Cortex of kidney (tissue), 1 donor: ENCODE measurements at places on chromosomes 7 and 10.
A peak's percentile ranks its signal among the peaks of the same experiment; 100 is the strongest.

- peak; percentile 7 for DNase-seq
Measured at GRCh38 chr10:73998929-73999691, 1.2 kb downstream of the VCL start.

DNA sequence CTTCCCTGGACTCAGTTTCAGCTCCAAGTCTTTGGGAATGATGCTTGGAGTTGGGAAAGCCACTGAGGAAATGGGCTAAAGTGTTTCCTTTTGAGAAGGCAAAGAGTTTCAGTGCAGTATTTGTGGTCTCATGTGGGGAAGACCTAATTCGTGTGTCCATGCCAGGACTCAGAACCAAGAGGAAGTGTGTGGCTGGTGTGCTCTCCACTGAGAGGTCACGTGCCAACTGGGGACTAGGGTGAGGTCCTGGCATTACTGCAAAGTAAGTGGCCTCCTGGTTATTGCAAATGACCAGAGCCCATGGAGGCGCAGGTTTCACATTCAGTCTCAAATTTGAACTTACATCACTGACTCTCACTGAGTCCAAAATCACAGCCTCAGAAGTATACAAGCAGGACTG lies 48.6 kb upstream of the ITPRID1 start:
- DNase-seq = no peak

DNA sequence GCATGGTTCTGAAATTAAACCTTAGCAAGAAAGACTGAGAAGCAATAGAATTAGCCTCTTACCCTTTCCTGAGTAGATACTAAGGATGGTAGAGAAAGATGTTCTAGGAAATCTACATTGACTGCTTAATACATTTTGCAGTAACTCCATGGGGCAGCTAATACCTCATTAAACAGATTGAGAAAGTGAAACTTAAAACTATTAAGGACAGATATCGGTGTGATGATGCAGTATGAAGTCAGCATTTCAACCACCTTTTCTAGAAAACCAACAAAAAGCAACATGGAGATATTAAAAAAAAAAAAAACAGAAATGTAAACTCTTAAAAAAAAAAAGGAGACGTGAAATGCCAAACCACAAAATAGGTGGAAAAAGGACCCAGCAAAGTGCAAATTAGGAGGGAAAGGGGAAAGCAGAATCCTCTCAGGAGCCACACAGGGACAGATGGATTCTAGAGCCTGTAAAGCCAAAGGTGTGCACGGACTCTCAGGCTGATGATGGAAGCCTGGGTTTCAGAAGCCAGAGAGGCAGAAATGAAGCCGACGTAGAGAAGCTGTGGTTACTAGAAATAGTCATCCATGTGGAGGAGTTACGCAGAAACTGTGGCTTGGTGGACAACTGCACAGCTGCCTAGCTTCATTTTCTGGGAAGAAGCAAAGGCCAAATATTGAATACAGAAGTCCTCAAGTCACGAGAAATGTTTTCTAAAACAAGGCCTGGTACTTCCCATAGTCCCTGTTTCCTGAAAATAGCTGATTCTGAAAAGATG lies 38.1 kb upstream of the GPR141 start:
- DNase-seq = no peak

- no peak for DNase-seq
Measured at GRCh38 chr7:77316219-77316978, 99.8 kb downstream of the GSAP start.

DNA sequence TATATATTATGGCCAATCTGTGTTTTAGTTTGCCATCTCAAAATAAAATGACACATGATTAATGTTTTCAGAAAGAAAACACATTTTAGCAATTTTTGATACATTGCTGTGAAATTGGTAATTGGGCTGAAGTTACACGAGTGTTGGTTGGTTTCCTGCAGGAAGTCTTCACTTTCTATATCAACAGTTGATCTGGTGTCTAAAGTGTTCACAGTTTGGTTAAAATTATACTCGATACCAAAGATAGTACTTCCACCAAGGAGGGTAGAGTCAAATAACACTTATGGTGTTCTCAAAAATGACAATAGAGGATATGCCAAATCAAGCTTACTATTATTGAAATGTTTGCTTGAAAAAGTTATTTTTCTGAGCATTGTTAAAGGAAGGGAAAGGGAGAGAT lies 120.3 kb upstream of the GLCCI1 start:
- no peak for DNase-seq

DNA sequence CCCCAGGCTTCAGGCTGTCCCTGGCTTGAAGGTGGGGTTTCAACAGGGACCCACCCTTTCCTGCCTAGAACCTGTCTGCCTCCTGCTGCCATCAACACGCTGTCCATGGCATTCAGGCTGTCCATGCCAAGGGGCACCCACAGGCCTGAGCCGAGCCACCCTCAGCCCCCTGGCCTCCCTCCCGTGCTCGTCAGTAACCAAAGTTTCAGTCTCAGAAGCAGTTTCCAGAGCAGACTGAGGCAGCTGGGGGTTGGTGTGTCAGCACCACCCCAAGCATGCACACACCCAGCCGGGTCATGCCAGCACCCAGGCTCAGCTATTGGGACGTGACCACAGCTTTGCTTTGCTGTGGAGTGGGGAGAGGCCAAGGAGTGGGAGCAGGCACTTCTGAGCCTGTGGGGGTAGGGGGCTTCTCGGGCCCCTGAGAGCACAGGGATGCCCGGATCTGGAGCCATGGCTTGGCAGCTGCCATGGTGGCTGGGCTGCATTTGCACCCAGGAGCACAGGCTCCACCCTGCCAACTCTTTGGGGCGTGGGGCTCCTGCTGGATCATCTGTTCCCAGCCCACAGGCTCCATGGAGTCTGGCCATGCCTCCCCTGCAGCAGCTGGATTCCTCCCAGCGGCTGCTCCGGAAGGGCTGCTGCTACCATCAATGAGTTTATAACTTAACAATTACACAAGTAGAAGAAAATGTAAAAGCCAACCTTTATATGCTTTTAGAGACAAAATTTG lies 314.5 kb upstream of the SEMA3C start:
- no peak for DNase-seq

- no peak for DNase-seq
Measured at GRCh38 chr7:80147543-80148391, 13.1 kb downstream of the GNAI1 start.

- no peak for DNase-seq
Measured at GRCh38 chr7:44057849-44058758, 7.3 kb downstream of the PGAM2 start.

DNA sequence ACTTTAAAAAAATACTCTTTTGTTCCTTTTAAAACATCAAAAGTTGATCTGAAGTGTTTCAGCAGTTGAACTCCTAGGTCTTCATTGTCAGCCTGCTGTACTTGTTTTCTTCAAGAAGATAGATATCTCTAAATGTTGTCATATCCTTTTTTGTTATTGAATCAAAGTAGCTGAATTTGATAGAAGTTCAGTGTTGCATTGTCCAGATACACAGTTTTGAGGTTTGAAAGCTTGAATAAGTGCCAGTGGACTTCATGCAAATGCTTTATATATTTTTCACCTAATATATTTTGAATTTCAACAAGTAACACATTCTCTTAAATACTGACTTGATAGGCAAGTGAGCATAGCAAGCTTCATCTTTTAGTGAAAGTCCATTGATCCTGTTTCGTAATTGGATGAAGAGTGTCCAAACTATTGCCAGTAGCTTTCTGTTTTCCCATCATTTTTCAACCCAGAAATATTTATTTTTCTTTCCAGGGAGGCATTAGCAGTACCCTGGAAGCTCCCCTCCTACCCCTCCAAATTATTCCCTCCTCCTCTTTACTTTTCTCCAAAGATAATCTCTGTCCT lies 114.4 kb downstream of the TPST1 start:
- no peak for DNase-seq

DNA sequence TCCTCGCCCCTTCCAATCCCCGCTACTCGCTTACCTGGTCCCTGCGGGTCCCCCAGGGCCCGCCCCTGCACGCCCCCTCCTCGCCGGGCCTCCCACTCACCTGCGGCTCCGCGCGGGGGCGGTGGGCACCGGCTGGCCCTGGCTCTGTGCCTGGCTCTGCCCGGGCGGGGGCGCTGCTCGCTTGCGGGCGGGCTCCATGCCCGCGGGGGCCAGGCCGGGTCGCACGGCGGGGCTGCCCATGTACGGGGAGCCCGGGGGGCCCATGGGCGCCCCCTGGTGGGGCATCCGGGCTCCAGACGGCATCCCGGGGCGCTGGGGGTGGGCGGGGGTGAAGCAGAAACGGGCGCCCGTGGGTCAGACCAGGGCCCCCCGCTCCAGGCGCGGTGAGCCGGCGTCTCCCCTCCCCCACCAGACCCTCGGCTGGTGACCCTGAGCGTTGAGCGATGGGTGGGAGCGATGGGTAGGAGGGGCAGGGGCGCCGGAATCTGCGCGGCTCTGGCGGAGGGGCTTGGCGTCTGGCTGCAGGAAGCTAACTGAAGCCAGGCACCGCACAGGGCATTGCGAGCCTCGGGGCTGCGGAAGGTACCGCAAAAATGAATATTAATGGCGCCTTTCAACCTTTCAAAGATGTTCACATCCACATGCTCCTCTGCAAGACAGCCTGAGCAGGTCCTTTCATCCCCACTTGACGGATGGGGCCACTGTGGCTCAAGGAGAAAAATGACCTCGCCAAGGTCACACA lies 3.0 kb downstream of the SMARCD3 start:
- no peak for DNase-seq

GRCh38 chr7:128167042-128167701 lies 73.9 kb upstream of the LEP start:
- peak; percentile 8 for DNase-seq

DNA sequence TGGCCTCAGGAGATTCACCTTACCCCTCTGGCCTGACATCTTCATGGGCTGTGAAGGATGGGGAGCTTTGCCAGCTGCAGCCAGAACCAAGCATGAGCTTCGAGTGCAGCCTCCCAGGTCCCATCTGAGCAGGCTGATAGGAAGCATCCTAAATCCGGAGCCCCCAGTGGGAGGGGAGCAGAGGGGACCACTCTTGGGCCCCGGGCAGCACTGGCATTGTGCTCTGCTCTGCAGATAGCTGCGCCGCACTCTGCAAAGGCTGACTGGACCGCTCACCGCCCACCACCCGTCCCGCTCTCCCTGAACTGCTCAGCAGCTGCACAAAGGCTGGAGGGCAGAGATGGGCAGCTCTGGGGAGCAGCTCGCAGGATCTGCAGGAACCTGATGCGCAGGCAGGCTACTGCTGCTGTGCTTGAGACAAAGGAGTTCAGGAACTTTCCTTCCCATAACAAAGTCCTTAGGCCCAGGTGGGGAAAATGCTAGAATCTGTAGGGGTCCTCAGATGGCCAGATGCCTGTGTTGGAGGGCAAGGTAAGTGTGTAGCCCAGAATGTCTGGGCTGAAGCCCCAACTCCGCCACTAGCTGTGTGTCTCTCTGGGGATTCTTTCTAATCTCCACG lies 51.8 kb downstream of the ARHGAP22 start:
- DNase-seq = no peak

DNA sequence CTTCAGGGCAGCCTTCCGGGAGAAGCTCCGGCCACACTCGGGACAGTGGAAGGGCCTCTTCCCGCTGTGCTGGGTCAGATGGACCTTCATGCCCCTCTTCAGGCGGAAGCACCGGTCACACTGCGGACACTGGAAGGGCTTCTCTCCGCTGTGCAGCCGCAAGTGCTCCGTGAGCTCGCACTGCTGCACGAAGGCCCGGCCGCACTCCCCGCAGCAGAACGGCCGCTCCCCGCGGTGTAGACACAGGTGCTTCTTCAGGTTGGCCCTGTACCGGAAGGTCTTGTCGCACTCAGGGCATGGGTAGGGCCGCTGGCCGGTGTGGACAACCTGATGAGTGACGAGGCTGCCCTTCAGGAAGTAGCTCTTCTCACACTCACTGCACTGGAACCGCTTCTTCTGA lies 14.2 kb upstream of the ZNF786 start:
- DNase-seq = no peak

GRCh38 chr10:23038172-23038571 lies 57.2 kb upstream of the MSRB2 start:
- no peak for DNase-seq

DNA sequence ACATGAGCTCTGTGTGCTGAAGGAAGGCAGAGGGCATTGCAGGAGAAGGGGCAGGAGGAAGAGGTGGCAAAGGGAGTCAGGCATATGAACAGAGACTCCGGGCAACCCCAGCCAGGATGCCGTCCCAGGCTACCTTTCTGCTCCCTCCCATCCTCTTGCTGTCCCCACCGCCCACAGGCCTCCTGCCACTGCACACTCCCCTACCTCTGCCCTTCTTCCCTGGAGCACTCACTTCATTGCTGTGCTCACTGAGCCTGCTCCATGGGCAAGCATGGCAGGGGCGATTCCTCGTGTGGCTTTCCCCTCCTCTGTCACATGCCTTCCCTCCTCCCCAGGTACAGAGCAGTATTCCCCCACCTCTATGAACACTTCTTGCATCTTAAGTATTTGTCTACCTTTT lies 93.4 kb downstream of the FANK1 start:
- no peak for DNase-seq

GRCh38 chr7:84757761-84758160 lies 429.1 kb downstream of the SEMA3D start:
- DNase-seq = no peak

- DNase-seq = no peak
Measured at GRCh38 chr7:109879287-109879828, 1211.6 kb upstream of the LRRN3 start.
